ENCODE measurements at places on chromosomes 4 and X.

- DNase-seq, result no peak
Observed at GRCh38 chrX:65706041-65706828, 38.8 kb downstream of the MSN start.

DNA sequence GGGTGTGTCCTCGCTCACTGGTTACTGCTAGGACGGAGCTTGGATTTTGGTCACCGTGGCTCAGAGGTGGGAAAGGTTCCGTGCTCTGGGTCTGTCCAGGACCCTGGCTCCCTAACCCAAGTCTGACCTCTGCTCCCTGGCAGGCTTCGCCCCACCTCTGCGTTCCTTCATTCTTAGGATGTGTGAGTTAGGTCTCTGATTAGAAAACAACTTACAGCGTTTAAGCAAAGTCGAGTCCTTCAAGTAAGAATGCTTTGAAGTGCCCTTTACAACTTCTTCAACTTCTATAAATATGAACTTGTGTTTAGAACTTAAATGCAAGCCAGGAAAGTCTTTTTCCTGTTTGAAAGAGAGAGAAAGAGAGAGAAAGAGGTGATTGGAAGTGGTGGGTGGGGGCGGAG is 891 bp downstream of the TLR2 start:
- DNase-seq, result peak; percentile 27

GRCh38 chr4:8772499-8773123 is 99.0 kb downstream of the HMX1 start:
- DNase-seq, result no peak

- DNase-seq, result no peak
Observed at GRCh38 chrX:129565046-129565650, 25.1 kb downstream of the OCRL start.

DNA sequence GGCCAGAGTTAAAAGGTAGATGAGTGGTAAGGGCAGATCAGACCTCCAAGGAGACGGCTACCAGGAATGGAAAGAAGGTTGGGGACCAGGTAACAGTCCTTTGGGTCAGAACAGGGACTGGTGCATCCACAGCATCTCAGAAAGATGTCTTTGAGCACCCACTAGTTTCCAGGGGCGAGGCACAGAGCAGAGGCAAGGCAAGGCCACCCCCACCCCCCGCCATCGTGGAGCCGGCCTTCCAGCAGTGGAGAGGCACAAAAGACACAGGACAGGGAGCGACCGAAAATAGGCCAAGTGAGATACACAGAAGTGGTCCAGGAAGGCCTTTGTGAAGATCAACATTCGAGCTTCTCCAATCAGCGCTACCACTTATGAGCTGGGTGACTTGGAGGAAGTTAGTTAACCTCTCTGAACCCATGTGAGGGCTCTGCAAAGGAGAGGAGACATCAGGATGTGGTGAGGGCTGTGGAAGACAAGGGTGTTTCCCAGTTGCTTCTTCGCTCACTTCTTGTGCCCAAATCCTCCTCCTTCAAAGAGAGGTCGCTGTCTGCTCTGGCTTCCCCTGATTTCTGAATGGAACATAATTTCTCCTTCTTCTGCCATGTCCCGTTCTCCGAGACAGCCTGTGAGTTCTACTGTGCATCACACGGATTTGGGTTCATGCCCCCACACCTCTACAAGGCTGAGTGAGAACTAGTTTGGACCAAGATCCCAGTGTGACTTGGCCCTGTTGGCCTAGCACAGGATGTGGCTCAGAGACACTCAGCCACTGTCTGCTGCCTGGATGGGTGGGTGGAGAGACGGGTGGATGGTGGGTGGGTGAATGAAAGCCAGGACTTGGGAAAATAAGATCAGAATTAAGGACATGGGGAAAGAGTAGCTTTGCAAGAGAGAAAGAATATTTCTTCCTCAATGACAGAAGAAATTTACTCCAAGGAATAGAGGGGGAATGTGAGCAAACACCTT is 16.7 kb upstream of the MSX1 start:
- no peak for DNase-seq

- no peak for DNase-seq
Observed at GRCh38 chrX:106672527-106672926, 54.0 kb upstream of the RNF128 start.

DNA sequence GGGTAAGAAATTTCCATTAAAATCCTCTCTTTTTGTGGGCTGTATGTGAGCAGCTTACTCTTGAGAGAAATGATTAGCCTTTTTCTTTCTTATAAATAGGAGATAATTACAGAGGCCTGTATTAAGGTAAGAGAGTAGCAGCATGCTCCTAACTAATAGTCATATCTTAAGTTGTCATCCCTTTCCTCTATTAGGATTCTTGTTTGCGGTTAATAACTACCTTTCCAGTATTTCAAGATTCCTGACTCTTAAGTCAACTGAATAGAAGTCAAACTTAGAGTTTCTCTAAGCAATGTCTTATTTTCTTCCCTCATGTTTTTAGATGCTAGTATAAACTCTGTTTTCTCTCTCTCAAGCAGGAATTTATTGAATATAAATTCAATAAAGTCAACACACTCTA is 139.9 kb upstream of the GPRIN3 start:
- DNase-seq, result no peak

GRCh38 chr4:118941149-118941548 is 52.5 kb downstream of the SYNPO2 start:
- DNase-seq, result no peak

- no peak for DNase-seq
Observed at GRCh38 chr4:89995814-89996213, 101.2 kb downstream of the MMRN1 start.

GRCh38 chrX:136168929-136169735 is 21.8 kb downstream of the FHL1 start:
- DNase-seq, result peak; percentile 65

GRCh38 chr4:123386609-123387008 is 10.0 kb upstream of the SPRY1 start:
- peak; percentile 20 for DNase-seq

DNA sequence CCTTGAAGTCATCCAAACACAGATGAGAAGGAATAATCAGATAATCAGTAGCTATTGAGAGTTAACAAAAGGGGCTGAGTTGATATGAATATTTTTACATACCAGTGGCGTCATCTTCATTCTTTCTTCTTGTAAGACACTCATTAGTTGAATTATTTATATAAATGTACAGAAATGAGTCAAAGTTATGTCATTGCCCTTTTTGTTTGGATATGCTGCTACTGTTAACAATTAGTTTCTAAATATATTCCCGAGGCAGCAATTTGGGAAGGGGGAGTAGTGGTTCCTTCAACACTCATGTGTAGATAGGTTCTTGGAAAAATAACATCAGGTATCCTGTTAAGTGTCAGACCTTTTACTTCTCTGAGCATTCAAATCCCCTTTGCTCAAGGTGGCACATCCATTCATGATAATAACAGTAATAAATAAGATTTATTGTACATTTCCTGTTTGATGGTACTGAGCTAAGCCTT is 436.6 kb downstream of the SPRY1 start:
- DNase-seq, result no peak

- DNase-seq, result no peak
Observed at GRCh38 chr4:75254745-75255144, 259.5 kb downstream of the RCHY1 start.

DNA sequence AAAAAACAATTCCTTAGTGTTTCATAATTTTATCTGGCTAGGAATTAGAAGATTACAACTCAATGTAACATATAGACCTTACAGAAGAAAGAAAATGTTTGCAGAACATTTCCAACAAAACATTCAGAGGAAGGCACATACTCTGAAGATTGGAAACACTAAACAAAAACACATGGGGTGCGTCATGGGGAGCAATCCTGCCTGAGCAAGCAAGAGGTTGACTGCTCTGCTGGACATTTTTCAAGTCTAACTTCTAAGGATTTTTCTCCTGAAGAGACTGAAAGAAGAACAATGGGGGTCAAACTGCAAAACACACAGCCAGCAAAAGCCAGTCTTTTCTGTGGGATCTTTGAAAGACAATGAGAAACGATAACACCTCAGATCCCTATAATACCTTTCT is 182.8 kb downstream of the GUCY2F start:
- no peak for DNase-seq

GRCh38 chr4:138659812-138660316 is 355.7 kb upstream of the NOCT start:
- DNase-seq, result no peak

DNA sequence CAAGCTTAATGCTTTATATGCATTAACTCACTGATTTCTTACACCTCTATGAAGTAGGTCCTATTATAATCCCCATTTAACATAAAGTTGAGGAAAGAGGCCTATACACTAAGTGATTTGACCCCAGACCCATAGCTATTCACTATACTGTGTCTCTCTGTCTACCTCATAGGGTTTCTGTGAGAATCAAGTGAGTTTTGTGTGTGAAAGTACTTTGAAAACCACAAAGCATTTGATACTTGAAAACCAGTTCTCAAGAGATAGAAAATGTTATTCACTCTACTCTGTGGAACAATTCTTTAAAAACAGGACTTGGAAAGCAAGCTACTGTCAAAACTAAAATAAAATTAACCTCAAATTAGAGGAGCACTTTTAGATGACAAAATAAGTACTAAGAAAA is 35.0 kb downstream of the SHROOM3 start:
- no peak for DNase-seq

DNA sequence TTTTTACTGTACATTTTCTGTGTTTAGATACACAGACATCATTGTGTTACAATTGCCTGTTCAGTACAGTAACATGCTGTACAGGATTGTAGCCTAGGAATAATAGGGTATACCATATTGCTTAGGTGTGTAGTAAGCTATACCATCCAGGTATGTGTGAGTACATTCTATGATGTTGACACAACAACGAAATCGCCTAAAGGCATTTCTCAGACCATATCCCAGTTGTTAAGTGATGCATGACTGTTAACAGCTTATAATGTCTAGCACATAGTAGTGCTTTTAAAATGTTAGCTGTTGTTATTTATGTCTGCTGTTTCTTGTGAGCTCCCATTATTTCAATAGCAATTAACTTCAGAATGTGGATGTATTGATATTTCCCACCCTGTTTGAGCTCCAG is 4.5 kb downstream of the PRRG1 start:
- no peak for DNase-seq

- DNase-seq, result no peak
Observed at GRCh38 chr4:87100168-87100567, 120.2 kb downstream of the KLHL8 start.

- no peak for DNase-seq
Observed at GRCh38 chr4:8538703-8539567, 41.3 kb upstream of the GPR78 start.

DNA sequence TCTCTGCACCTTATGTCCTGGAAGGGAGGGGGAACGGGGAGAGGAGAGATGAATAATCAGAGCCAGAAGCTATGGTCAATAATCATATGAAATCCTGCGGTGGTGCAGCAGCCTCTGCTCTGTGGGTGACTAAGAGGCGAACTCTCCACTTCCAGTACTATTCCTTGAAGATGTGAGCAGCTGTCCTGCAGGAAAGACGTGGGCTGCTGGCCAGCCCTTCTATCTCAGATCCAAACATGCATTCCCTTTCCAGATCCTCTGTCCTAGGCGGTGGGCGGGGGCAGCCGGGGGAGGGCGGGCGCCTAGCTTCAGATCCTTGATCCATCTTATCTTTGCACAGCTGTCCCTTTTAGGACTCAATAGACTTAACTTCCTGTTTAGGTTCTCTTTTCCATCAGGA is 34.5 kb downstream of the SPINK2 start:
- no peak for DNase-seq

DNA sequence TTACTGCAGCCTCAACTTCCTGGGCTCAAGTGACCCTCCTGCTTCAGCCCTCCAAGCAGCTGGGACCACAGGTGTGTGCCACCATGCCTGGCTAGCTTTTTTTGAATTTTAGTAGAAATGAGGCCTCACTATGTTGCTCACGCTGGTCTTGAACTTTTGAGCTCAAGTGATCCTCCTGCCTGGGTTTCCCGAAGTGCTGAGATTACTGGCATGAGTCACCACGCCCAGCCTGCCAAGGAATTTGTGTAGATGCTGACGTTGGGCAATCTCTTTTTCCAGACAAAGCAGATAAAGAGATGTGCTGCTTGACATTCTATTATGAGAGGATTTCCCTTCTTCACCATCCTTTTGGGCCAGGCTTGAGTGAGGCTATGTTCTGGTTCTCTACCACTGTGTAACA is 254.5 kb upstream of the RPS6KA3 start:
- DNase-seq, result no peak

DNA sequence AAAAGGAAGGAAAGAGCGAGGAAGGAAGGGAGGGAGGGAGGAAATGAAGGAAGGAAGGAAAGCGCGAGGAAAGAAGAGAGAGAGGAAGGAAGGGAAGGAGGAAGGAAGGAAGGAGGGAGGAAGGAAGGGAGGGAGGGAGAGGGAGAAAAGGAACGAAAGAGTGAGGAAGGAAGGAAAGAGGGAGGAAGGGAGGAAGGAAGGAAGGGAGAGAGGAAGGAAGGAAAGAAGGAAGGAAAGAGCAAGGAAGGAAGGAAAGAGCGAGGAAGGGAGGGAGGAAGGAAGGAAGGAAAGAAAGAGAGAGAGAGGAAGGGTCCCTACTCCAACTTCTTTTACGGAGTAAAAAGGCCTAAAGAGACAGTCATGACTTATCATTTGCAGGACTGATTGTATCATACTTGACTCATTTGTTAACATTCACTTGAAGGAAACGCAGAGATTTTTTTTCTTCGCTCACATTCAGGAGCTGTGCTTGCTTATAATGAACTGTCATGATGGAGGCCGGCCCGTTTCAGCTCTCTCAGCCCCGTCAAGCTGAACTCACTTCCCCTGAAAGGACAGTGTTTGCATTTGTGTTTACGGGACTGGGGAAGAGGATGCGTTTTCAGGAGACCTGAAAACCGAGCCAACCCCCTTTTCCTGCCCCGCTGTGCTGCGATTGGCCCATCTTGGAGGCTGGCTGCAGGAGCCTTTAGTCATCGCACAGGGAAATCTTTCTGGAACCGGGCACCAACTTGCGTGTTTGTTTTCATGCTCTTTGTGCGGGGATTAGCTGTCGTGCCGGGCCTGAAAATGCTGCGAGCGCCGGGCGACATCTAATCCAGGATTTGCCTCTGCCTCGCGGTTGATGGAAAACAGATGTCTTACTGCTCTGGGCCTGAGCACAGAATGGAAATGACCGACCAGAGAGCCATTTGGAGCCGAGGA is 17.8 kb downstream of the TRIM2 start:
- peak; percentile 41 for DNase-seq

DNA sequence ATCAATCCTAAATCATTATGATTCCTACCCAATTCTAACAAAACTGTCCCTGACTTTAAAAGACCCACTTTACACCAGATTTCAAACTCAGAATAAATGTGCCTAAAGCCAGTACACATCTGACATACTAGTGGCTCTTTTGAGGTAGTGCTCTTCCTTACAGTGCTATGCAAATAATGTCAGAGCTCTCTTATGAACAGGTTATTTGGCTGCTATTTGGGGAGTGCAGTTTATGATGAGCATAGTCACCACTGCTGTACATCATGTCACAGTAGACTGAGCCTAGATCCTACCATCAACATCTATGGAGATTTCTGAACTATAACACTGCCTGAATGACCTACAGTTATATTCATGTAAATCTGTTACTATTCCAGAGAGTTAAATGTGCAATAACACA is 50.4 kb upstream of the PAGE5 start:
- no peak for DNase-seq

Data from hematopoietic multipotent progenitor cell treated with erythropoietin and hydrocortisone succinate and interleukin-3 and kit ligand, for 4 days (in vitro differentiated cells).